Left renal pelvis (tissue), 4 donors: ENCODE measurements at places on chromosomes 5 and 9.

- no peak for DNase-seq
Observed at GRCh38 chr9:33956544-33956943, 92.1 kb downstream of the UBAP2 start.

DNA sequence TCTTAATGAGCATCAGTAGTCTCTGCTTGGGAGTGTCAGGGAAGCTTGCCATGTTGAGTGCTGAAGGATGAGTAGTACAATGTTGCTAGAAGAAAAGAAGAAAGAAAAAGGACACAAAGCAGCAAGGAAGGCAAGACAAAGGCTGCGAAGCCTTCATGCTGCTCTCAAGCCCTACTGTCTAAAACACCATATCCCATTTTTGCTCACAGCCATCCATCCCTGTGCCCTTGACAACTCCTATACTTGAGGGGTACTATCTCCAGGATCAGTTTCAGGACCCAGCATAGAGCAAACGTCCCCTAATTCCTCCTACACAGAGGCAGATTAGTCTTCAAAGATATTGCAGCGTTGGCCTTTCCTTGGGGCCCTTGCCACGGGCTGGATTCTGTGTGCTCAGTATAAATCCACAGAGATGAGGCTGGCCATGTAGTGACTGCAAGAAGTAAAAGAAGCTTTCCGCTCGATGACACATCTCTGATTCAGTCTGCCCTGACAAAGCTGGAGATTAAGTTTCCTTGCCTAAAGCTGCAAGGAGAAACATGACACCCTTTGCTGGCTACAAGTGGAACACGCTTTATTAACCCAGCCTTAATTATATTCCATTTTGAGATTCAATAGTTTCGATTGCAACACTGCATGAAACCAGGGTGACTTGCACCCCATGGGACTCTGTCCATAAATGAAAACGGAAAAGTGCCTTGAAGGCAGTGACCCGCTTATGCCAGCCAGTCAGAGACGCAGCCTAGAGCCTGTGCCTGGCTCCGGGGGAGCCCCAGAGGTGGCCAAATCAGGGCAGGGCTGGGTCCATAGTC is 304.6 kb downstream of the ACTL7B start:
- no peak for DNase-seq

DNA sequence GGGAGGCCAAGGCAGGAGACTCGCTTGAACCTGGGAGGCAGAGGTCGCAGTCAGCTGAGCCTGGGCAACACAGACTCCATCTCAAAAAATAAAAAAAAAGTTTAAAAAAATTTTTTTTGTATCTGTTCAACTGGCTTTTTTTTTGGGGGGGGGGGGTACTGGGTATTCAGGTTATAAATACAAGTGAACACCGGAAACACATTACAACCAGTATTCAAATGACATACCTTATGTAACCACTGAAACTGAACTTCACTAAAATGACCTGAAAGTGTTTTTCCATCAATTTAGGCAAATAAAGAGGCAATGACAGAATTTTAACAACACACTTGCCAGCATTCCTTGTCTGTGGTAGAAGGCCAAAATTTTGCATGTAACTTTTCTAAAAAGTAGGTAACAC is 33.5 kb downstream of the STRBP start:
- DNase-seq, result no peak

- DNase-seq, result no peak
Observed at GRCh38 chr5:139470821-139471300, at the start of gene SMIM33. Gene SMIM33 (plus strand): TSS chr5:139471004. CDS start chr5:139471122, 118 bp downstream.

GRCh38 chr9:6838158-6838557 is 80.4 kb downstream of the KDM4C start:
- no peak for DNase-seq

- no peak for DNase-seq
Observed at GRCh38 chr9:70438341-70438928, 24.0 kb upstream of the KLF9 start.

- DNase-seq, result no peak
Observed at GRCh38 chr5:10262121-10262774, 12.2 kb downstream of the CCT5 start.

DNA sequence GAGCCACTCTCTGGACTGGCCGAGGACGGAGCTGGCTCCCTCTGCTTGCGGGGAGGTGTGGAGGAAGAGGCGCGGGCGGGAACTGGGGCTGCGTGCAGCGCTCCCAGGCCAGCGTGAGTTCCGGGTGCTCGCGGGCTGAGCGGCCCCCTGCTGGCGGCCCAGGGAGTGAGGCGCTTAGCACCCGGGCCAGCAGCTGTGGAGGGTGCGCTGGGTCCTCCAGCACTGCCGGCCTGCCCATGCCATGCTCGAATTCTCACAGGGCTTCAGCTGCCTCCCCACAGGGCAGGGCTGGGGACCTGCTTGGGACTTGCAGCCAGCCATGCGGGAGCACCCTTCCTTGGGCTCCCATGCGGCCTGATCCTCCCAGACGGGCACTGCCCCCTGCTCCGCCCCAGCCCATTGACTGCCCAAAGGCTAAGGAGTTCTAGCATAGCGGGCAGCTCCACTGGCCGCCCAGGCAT is 416.9 kb downstream of the MRPS30 start:
- no peak for DNase-seq

GRCh38 chr9:13502484-13502883 is 223.0 kb upstream of the MPDZ start:
- DNase-seq, result no peak

DNA sequence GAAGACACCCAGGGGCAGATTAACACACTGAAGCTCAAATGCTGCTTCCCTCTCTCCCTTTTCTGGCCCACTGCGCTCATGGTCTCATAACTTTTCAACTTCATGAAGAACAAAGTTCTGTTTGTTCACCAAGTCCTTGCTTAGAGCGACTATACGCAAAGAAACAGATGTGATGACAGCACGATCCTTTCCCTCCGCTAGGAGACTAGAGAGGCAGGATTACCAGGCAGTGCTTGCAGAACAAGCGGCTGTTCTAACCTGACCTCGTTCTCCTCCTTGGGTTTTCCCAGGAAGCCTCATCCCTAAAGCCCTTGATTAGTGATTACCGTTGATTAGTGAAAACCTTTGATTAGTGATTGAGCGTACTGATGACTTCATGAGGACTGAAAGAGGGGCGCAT is 649.9 kb downstream of the IRX1 start:
- no peak for DNase-seq

DNA sequence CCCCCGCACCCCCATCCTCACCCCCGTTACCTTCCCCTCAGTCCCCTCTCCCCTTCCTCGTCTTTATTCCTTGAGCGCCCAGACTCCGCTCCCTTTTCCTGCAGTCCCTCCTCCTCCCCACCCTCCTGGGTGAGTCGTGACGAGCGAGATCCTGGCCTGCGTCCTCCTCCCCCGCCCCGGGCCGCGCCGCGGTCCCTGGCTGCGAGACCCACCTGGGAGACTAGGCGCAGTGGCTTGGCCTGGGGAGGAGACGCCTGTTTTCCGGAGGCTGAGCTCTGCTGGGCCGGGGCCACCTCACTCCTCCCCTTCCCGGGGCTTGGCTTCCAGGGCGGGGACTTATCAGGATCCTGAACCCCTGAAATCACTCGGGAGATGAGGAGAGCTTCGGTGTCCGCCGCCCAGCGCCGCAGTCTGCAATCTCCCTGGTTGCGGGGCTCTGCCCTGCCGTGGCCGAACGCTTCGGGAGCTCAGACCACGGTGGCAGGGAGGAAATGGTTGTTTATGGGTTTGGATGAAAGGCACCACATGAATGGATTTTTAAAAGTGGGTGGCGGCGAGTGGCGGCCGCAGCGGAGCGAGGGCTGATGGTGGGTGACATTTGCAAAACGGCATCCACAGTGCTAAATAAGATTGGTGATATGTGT is 984 bp downstream of the STXBP1 start:
- DNase-seq, result no peak

GRCh38 chr5:180639741-180640610 is 9.4 kb downstream of the FLT4 start:
- no peak for DNase-seq
